ENCODE measurements at places on chromosomes 13 and 19.

GRCh38 chr13:57629821-57630235 lies 1.7 kb upstream of the PCDH17 start:
- peak; percentile 97 for DNase-seq

DNA sequence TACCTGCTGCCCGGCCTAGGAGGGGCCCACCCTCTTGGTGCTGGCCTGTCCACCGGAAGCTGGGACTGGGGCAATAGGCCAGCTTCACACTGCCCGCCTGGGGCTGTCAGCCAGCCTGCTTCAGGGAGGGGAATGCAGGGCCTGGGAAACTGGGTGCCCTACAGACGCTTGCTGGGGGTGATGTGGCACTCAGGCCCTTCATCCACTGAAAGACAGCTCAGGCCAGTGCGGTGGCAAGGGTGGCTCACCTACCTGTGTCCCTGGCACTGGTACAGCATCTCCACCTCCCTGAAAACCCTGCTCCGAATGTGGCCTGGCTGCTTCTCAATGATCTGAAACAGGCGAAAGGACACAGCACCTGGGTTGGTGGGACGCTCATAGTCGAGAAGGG lies 7.8 kb downstream of the MKNK2 start:
- DNase-seq: no peak

GRCh38 chr19:39405958-39406655 lies 540 bp upstream of the ZFP36 start:
- no peak for DNase-seq

- DNase-seq: no peak
These were observed 9.2 kb upstream of the RCBTB1 start for GRCh38 chr13:49594576-49594975.

DNA sequence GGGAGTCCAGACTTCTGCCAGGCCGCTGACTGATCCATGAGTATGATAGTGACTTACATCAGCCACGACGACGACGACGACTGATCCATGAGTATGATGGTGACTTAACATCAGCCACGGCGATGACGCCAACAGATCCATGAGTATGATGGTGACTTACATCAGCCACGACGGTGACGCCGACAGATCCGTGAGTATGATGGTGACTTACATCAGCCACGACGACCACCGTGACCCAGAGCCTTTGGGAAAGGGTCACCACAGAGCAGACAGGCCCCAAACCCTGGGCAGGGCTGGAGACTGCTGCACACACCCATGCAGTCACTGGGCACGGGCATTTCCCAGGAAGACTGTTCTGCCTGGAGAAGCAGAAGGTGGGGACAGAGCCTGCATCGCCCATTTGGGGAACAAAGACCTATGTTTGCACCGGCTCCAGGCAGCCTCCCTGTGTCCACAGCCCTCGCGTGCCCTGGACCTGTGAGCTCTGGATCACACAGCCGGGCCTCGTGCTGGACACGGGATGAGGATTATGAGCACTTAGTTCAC lies 130.9 kb upstream of the SPACA7 start:
- no peak for DNase-seq

Data from glutamatergic neuron (in vitro differentiated cells).